ENCODE measurements at places on chromosomes 11 and 22.

DNA sequence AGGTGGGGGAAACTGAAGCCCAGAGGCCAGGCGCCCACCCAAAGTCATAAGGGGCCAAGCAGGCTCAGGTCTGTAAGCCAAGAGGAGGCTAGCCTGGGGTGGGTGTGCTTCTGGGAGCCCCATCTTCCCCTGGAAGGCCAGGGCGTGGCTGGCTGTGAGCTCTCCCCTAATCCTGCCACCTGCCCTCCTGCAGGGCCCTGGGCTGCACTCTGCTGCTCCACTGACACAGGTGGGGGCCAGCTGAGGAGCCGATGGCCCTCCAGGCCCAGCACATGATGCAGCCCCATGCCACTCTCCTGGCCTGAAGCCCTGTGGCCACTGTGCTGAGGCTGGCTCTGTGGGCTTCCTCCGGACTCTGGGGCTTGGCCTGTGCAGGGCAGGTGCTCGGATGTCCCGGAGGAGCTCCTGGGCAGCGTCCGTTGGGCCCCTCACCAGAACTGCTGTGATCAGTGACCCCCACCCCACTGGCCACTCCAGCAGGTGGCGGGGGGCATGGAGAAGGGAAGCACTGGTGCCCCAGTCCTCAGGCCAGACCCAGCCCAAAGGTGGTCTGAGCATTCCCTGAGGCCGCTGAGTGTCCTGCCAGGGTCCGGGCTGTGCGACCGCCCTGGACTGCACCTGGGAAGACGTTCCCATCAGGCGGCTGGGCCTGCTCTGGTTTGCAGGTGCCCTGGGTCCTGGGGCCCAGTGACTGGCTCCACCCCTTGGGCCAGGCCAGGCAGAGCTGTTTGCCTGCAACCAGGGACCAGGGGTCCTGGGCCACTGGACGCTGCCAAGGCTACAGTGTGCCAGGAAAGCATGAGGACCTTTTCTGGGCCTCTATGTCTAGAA lies 8.5 kb downstream of the PIM3 start:
- DNase-seq = no peak

GRCh38 chr11:96333191-96333719 lies 9.7 kb downstream of the MAML2 start:
- peak; percentile 84 for DNase-seq

DNA sequence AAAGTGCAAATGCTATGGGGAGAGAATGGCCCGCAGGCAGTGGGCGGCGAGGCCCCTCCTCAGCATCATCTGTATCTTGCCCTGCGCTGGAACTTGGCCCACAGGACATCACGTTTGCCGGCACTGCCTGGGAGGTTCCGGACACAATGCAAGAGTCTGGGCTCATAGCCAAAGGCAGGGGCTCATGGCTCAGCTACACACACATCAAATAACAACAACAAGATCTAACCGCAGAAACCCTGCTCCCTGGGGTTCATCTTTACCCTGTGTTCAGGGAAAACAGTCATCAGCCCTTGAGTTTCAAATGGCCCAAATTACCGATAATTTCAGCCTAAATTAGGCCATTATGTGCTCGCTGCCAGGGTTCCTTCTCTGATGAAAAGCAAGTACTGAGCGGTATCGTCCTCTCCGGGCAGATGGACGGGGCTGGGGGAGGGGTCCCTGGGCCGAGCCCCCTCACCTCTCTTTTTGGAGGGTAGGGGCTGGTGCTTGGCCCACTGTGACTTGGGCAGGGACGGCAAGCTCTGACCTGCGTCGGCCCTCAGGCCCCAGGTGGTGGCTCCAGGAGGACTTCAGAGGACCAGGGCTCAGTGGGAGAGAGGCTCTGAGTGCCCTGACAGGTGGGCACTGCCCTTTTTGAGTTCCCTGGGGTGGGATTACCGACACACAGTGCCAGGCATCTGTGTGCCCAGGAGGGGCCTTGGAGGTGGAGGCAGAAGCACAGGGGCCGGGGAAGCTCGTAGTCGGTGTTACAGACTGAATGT lies 25.0 kb upstream of the GAL start:
- peak; percentile 91 for DNase-seq

GRCh38 chr22:42931421-42932196 lies 74.5 kb upstream of the ARFGAP3 start:
- peak; percentile 56 for DNase-seq

DNA sequence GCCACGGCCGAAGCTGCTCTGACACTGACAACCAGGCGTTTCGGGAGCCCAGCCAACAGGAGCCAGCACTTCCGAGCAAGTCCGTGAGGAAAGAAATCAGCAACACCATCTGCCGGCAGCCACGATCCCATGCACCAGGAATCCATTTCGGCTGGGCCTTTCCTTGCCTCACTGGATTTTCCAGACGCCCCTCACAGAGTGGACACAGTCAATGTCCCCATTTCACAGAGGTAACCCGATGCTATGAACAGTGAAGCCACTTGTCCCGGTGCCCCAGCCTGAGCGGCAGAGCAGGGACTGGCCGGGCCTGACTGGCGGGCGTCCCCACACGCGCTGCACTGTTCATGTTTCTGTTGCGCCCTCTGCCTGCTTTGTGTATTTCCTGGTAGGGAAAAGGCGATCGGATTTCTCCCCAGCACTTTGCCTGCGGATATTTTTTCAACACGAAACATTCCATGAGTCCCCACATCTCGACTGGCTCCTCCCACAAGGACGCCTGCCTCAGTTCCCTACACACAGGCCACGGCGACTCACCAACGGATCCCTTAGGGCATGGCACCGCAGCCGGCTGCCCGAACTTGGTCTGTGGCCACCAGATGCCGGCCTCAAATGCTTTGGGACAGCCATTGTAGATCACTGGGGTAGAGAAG lies 55.3 kb downstream of the TRMU start:
- peak; percentile 22 for DNase-seq

GRCh38 chr11:74948546-74948897 lies 369 bp downstream of the XRRA1 start:
- DNase-seq = no peak
